ENCODE measurements at places on chromosomes 5 and 9. TPM values are rescaled to one million over a fixed set of nuclear protein-coding genes. Genes with fewer than 3 reads are reported as not detected.
A peak's percentile ranks its signal among the peaks of the same experiment; 100 is the strongest.

The NXNL2 gene
- total RNA-seq: 0.78 TPM

DNA sequence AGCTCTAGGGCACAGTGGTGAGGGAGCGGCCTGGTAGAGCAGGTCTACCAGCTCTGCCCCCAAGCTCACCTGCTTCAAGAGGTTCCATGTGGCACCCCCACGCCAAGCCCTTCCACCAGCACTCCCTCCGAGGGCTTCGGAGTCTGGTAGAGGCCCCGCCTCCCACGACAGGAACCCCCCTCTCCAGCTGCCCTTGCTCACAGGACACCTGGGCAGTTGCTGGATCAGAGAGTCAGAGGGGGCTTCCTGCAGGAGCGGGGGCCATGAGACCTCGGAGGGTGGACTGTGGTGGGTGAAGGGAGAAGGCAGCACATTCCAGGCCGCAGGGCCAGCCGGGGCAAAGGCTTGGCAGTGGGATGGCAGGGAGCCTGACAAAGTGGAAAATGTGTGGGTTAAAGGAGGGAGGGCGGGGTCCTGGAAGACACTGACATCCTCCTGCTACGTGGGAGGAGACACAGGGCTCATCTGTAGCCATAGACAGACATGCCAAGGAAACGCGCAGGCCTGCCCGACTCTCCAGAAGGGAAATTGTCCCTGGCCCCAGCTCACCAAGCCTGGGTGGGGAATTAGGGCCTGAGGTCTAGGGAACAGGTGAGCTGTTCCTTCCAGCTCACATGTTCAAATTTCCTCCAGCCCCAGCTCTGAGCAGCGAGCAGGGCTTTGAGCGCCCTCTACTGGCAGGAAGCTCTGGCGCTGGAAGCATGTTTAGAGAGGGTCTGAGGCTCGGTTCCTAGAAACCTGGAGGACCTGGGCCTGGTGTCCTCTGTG lies 74.2 kb downstream of the NTNG2 start:
- peak; percentile 49 for DNase-seq

- no peak for DNase-seq
Observed at GRCh38 chr9:135289081-135289491, 190.5 kb upstream of the PPP1R26 start.

GRCh38 chr5:115388240-115388639 lies 91.8 kb upstream of the CCDC112 start:
- no peak for DNase-seq

- no peak for DNase-seq
Observed at GRCh38 chr5:131229623-131230022, 34.2 kb upstream of the CDC42SE2 start.

GRCh38 chr9:19989213-19989612 lies 200.4 kb upstream of the SLC24A2 start:
- DNase-seq: no peak

DNA sequence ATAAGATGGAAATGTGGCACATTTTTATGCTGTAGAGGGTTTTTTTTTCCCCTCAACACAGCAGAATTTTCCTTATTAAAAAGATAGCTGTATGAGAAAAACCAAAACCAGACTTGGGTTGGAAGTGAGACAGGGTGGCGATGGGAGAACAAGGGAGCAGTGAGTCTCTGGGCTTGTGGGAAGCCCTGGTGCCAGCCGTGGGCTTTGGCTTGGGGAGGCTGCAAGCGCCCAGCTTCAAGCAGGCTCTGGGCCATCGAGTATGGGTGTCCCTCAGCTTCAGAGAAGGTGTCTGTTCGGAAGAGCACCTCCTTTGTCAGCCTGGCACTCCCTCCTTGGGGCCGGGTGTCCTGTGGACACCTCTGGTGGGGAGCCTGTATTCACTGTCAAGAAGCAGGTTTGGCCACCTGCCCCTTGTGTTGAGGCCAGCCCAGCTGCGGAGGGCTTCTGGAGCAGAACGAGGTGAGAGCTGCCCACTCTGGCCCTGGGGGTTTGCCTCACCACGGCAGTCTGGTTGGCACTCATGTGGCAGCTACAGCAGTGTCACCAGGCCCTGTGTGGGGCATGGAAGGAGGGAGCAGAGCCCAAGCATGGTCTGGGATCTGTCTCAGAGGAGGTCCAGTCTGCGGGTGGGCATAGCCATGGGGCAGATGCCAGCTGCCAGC lies 37.6 kb upstream of the ANGPTL2 start:
- DNase-seq: no peak

DNA sequence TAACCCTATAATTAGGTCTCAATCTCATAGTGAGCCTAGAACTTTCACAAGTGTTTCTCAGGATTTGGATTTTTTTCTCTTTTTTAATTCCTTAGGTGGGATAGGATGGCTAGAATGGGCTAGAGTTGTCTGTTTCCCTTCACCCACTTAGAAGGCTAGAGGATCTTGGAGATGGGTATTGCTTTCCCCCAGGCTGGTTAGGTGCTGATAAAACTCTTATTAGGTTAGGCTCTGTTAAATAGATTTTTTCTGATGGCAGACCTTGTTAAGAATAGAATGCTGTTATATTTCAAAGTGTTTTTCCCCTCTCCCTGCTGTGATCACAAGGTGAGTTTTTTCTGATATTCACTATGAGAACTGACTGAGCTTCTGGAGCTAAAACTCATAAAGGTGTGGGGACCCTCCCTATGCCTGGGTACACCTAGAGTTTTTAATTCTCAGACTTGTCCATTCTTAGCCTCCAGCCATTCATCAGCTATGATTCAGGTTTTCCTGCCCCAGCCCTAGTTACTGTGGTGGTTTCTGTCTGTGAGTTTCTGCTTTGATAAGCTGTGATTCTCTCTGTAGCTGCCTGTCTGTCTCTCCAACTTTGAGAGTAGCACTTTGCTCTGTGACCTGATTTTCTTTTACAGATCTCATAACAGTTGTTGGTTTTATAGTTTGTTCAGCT lies 132.4 kb downstream of the HACD4 start:
- DNase-seq: no peak

The B4GALT1 gene
- total RNA-seq: 1.2 TPM

GRCh38 chr9:35560625-35561337 lies 44.3 kb upstream of the TESK1 start:
- DNase-seq: no peak

GRCh38 chr5:51495672-51496071 lies 112.4 kb downstream of the ISL1 start:
- DNase-seq: no peak

DNA sequence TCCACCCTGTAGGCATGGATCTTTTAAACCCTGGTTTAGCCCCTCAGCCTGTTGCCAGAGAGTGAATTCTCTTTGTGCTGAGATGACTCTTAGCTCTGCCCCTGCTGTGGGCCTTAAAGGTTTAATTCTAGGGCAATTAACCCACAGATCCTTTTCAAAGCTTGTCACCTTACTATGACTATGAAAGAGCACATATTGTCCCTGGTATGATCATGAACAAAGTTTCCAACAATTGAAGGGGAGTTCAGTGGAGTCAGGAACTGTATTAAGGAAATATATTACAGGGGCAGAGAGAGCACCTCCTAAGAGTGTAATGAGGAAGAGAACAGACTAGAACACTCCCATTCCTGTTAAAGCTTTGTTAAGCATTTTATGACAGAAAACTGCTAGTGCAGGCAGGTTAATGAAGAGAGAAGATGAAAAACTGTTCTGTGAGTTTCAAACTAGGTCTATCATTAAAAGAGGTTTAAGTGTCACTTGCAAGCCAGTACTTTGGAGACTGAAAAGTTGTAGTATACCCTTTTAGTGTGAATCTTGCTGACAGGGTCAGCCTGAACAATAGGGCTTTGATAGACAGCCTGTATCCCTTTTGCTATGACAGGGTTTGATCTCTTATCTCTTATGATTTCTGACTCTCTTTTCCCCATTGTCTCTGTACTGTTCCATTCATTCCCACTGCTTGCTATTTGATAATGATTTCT lies 104.2 kb upstream of the ELL2 start:
- no peak for DNase-seq

DNA sequence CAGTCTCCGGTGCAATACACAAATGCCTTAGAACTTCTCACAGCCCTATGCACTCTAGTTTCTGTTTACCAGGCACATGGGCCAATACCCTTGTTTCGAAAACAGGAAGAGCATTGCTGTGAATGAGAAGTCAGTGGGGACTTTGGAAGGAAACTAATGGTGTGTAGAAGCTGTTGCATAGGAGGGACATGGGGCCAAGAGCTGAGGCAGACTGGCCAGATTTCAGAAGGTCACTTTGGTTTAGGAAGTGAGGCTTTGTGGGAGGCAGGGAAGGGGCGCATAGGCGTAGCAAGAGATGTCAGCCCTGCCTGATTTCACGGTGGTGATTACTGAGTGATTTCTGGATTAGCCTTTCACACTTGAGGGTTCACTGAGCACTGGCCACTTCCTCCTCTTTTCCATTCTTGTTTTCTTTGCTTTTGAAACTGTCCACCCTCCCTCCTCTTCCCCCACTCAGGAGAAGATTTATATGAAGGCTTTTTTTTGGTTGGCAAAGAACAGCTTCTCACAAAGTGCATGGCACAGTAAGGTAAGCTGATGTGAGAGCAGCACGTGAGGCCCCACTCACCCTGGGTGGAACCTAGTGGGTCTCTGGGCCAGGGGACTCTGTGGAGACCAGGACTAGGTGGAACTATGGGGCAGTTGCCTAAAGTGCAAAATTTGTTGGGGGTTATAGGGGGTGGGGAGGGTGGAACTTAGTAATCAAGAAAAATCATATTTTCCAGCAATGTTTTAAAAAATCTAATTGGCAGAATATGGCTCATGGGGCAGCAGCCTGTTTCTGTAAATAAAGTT lies 6.1 kb upstream of the TMEM252 start:
- DNase-seq: no peak

The DMRT3 gene
- 0.16 TPM for total RNA-seq

The FYB1 gene
- total RNA-seq: 1.4 TPM

GRCh38 chr5:89662499-89662898 lies 747.1 kb downstream of the CETN3 start:
- DNase-seq: no peak

- DNase-seq: no peak
Observed at GRCh38 chr5:78367318-78367991, 7.0 kb downstream of the SCAMP1 start.

GRCh38 chr5:121182788-121183490 lies 668.7 kb upstream of the FTMT start:
- DNase-seq: no peak

DNA sequence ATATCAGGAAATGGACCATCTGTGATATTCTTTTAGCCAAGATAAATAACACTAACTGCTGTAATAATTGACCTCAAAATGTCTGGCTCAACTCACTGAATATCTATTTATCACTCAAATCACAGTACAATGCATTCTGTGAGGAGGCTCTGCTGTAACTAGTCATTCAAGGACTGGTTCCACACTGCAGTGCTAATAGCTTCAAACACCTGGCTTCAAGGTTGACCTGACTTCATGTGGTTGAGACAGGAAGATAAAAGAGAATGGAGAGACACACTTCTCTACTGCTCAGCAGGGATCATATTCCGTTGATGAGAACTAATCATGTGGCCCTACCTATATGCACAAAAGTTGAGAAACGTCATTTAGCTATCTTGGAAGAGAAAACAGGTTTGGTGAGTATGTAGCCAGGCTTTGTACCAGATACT lies 3.4 kb upstream of the RHOBTB3 start:
- DNase-seq: no peak

The NDST1 gene
- total RNA-seq: 23.1 TPM

DNA sequence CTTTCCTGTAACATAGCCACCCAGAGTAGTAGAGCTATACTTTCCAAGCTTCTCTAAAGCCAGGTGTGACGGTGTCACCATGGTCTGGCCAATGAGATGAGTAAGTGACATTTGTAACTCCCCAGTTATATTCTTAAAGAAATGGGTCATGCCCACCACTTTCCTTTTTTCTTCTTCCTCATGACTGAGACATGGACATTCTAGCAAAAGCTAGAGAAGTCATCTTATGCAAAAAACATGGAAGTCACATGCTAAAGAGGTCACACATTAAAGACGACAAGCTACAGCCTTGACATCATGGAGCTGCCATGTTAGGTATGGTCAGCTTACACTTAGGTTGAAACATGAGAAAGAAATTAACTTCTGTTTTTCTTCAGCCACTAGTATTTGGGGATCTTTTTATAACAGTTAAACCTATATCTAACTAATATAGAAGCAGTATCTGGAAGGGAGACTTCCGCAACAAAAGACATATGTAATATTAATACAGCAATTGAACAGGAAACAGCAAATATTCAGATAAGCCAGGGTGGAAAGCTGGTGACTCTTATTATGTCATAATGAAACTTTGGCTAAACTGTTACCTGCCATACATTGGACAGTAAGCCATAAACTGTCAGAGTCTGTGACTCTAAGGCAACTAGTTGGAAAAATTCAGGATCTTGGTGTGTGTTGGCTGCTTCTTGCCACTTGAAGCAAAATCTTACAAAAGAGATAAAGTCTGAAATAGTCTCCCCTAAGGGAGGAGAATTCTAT lies 54.7 kb upstream of the SNX2 start:
- DNase-seq: no peak

The NEUROG1 gene
- total RNA-seq: 1.1 TPM

The ZNF608 gene
- total RNA-seq: 95.6 TPM

The TRIP13 gene
- total RNA-seq: 7.5 TPM

DNA sequence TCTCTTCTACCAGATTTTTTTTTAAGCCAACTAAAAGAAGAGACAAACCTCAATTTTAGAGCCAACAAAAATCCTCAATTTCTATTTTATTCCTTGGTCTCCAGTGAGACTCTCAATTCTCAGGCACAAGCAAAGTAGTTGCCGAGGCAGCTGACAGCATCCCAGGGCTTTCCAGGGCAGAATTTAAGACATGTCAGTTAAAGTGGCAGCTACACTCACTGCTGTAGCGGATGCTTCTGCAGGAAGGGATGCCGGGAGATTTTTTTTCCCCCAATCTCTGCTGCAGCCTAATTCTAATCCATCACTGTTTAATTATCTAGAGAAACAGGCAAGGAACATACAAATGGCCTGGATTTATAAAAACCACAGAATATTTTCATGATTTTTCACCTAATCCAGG lies 57.0 kb downstream of the TTC39B start:
- peak; percentile 32 for DNase-seq

DNA sequence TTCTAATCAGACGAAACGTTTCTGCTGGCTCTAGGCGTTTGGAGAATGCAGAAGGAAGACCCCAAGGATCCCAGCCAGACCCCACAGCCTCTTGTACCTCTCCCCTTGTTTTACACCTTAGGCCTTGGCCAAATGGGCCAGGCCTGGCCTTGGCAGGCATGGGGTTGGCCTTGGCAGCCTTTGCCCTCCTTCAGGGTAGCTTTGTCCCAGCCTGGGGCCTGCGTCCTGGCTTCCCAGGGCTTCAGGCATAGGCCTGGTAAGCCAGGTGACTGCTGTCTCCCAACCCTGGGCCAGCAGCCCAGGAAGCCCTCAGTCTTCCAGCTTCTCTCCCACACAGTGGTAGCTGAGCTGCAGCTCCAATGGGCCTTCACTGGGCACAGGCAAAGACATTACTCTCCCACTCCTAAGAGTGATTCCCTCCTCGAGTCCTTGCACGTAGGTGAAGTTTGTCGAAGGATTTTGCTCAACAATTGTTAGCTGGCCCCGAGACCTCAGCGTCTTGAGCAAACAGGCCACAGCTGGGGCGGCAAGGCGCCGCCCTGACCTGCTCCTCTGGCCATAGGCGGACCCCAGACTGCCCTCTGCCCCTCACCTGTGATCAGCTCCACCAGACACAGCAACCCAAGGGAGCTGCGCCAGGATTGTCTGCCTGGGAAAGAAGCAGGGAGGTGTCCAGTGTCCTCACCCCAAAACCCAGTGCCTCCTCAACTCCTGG lies 1.1 kb upstream of the PITX1 start:
- DNase-seq: no peak

- DNase-seq: no peak
Observed at GRCh38 chr5:176883700-176884570, 15.2 kb downstream of the HK3 start.
